GM04503 (cell line): ENCODE measurements at places on chromosomes 12 and 14.

GRCh38 chr14:94548131-94548998, 12.9 kb upstream of the SERPINA4 start:
- no peak for DNase-seq

GRCh38 chr14:26741711-26742212, 143.9 kb upstream of the NOVA1 start:
- no peak for DNase-seq

DNA sequence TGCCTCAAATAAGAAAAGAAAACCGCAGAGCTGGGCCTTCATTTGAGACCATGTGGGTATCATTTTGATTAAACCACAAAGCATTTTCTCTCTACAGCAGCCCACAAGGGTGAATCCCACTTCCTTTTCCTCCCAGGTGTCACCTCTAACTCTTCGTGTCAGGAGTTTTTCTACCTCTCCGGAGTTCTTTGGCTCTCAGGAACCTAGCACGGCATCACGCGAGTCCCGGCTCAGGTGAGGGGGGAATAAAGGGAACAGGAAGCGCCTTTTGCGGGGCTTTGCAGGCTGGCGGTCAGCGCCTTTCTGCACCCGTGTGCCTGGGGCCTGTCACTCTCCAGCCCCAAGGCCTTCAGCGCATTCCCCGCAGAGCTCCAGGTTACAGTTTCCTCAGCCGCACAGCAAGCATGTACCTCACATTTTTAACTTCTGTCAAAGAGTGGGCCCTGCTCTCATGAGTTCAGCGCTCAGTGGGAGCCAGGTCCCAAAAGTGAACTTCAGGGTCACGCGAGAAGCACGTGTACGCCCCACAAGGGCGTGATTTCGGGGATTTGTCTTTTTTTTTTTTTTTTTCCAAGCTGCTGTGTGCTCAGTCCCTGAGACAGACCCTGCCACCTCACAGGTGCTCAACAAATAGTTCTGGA, 740 bp upstream of the PRPF40B start:
- DNase-seq, result no peak

DNA sequence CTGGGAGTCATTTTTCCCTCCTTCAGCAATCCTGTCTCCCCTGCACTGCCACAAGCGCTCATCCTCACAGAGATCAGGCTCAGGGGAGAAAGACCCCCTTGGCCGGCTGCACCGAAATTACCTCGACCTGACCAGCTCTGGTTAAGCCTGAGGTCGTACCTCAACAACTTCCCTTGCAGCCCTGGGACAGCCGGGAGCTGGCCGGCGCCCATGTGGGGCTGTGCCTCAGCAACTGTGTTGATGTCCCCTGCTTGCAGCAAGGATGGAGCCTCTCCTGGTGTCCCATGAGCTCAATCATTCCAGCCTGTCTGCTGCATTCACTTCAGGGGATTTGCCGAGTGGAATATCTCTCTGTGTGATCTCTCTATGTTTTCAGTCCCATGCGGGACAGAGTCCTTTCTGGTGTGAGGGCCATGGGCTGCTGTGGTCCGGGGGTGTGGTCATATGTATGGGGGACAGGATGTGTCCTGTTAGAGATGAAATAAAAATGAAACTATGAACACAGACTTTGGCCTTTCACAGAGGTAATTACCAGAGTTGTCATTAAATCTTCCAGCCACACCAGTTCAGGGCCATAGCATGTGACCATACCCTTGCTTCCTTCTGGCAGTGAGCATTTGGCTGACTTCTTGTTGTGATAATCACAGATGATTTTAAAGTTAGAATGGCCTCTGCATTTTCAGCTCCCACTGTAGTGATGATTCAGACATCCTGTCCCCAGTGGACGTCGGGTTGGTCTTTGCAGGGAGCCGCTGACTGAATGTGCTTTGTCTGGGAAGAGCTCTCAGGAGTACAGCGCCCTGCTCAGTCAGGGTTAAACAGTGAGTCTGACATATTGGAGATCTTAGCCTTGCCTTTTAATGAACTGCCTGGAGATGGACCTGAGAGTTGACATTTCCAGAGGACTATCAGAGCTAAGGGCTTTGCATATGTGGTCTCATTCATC, 405.9 kb downstream of the AACS start:
- DNase-seq, result no peak

- DNase-seq, result no peak
Measured at GRCh38 chr12:115464111-115464581, 780.2 kb upstream of the TBX3 start.

DNA sequence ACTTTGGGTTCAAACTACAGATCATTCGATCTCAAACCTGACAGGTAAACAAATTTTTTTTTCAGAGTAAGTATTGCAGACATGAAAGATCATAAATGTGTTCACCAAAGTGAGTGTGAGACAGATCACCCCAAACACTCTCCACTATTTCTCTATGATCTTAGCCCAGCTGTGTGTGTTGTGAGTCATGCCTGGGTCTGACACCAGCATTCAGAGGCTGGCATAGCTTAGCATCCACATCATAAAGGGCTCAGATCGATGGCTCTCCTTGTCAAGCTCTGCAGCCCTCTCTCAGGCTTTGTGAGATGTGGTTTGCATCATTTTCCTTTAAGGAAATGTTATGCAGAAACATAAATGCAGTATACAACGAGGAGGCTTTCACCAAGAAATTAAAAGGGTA, 164.9 kb downstream of the ETV6 start:
- DNase-seq, result no peak

GRCh38 chr12:106870116-106870515, 85.6 kb upstream of the TMEM263 start:
- DNase-seq, result no peak

DNA sequence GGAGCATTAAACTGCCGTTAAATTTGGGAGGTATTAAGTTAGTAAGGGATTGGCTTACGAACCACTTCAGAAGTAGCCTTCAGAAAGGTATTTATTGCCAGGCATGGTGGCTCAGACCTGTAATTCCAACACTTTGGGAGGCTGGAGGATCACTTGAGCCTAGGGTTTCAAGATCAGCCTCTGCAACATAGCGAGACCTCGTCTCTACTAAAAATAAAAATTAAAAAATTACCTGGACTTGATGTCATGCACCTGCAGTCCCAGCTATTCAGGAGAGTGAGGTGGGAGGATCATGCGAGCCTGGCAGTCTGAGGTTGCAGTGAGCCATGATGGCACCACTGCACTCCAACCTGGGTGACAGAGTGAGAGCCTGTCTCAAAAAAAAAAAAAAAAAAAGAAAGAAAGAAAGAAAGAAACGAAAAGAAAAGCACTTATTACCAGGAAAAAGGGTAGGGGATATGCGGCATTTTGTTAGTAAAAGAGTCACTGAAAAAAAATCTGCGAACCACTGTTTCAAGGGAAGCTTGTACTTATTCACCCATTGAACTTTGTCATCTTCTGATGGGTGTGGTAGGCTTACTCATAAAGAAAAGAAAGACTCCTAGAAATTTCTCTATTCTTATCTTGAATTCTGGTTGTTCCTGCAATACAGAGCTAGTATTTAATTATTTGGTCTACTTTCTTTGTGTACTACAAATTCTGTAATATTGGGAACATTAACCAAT, 33.6 kb upstream of the PLEKHA5 start:
- no peak for DNase-seq

DNA sequence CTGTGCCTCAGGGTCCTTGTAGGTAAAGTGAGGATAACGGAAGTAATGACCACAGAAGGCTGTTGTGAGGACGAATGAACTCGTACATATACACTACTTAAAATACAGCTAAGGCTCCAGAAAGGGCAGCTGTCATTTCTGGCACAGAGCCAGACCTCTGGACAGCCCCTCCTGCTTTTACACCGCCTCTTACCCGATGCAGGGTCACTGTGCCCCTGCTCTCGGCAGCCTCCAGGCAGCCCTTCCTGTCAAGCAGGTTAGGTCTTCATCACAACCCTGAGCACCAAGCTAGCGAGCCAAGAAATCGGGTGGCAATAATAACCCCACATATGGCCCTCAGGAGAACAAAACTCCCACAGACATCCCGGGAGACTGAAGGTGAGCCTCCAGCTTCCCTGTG, 8.5 kb downstream of the TMEM229B start:
- no peak for DNase-seq

DNA sequence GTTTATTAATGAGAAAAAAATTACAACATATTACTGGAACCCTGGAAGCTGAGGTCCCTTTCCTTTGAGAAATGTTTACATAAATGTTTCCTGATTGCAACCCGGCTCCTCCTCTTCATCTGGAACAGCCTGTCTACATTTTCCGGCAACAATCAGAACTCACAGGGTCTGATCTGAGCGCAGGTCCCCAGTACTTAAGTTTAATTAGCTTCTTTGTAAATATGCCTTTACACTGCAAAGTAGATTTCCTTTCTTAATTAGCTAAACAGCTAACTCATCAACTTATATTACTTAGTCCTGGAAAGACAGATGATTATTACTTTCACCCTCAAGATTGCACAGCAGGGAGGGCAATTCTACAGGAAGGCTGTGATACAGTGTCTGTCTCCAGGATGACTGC, 213.0 kb downstream of the MON2 start:
- DNase-seq, result no peak

- no peak for DNase-seq
Measured at GRCh38 chr14:20848316-20848954, 42.8 kb upstream of the RNASE3 start.

- DNase-seq, result no peak
Measured at GRCh38 chr14:75551021-75551420, 27.4 kb upstream of the FLVCR2 start.

GRCh38 chr12:91819132-91819447, 326.6 kb downstream of the BTG1 start:
- DNase-seq, result peak; percentile 25

GRCh38 chr12:25384893-25385248, 134.1 kb upstream of the KRAS start:
- DNase-seq, result no peak

GRCh38 chr12:31582155-31582554, 8.8 kb downstream of the DENND5B start:
- DNase-seq, result no peak

GRCh38 chr12:56189918-56190694, 823 bp upstream of the SMARCC2 start:
- DNase-seq, result no peak

- no peak for DNase-seq
Measured at GRCh38 chr14:94423453-94424056, 29.0 kb downstream of the SERPINA11 start.

DNA sequence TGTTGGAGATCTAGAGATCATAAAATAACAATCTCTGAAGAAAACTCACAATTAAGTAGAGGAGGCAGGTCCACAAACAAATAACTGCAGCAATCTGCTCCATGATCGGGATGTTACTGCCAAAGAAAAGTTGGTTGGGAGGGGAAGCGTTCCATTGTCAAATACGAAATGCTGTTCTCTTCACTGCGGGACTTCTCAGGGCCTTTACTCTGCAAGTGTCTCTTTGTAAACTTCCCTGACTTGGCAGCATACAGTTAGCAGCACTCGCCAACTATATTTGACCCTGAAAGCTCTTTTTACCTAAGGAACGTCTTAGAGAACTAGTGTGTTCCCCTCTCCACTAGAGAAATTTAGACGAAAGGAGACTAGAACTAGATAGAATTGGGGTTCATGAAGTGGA, 780.7 kb upstream of the TBX3 start:
- no peak for DNase-seq

DNA sequence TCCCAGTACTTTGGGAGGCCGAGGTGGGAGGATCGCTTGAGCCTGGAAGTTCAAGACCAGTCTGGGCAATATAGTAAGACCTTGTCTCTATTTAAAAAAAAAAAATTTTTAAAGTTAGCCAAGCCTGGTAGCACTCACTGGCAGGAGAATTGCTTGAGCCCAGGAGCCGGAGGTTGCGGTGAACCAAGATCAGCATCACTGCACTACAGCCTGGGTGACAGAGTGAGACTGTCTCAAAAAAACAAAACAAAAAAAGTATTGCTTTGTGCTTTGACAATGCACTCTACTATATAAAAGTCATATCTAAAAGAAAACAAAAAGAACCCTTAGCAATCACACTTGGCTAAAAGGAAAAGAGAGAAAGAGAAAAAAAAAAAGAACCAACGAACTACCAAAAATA, 26.8 kb downstream of the GNPTAB start:
- DNase-seq, result no peak

DNA sequence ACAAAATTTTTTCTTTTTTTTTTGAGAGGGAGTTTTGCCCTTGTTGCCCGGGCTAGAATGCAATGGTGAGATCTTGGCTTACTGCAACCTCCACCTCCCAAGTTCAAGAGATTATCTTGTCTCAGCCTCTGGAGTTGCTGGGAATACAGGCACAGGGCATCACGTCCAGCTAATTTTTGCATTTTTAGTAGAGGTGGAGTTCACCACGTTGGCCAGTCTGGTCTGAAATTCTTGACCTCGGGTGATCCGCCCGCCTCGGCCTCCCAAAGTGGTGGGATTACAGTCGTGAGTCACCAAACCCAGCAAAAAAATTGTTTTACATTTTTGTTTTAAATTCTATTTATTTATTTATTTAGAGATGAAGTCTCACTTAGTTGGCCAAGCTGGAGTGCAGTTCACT, 4.7 kb upstream of the SLC2A14 start:
- DNase-seq, result no peak

DNA sequence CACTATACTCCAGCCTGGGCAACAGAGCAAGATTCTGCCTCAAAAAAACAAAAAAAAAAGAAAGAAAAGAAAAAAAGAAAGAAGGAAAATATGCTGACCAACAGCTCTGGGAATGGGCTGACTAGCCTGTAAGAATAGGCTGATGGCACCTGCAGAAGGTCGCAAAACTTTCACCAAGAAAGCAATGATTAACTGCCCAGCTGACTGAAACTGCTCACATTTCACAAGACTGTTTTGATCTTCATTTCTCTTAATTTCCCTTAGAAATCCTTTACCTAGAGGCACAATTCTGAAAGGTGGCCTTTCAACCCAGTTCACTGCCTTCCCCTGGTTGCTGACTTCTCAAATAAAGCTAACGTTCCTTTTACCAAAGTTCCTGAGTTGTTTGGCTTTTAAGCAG, 12.4 kb downstream of the BEST3 start:
- no peak for DNase-seq

- DNase-seq, result no peak
Measured at GRCh38 chr14:74582910-74583581, 29.0 kb downstream of the LTBP2 start.

DNA sequence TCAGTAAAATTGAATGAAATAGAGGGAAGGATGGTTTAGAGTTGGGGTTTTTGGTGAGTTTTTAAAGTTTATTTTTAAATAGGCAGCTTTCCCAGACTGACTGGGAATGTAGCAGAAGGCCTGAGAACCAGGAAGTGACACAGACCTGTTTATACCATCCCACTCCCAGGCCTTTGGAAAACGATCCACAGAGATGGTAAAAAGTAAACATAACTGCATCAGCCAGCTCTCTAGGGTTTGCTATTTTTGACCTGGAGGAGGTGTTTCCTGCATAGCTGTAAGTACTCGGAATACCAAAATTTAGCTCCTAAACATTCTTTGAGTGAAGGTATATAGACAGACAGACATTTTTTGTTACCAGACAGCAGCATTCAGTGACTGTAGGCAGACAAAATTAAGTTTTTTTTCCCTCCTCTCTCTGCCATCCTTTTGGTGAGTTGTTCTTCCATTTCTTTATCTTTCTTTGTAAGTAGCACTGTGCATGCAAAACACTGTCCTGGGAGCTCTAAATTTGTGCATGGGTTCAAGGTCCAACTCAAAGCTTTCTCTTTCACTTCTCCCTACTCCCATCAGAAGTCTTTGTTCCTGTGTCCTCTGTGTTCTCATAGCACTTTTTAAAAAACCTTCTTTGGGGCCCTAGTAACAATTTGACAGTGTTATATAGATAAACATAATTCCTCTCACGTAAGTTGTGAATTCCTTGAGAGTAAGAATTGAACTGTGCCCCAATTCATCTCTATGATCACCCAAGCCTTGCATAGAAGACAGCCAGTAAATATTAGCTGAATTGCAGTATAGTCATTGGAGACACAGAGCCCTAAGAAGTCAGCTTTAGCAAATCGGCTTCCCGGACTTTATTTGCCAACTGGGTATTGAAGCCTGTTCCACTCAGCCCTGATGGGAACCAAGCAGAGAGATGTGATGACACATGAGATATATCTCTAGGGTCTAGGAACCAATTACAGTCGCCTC, 37.4 kb downstream of the SUSD6 start:
- no peak for DNase-seq
